ENCODE measurements at places on chromosomes 12 and 14. TPM values are rescaled to one million over a fixed set of nuclear protein-coding genes. Genes with fewer than 3 reads are reported as not detected.

DNA sequence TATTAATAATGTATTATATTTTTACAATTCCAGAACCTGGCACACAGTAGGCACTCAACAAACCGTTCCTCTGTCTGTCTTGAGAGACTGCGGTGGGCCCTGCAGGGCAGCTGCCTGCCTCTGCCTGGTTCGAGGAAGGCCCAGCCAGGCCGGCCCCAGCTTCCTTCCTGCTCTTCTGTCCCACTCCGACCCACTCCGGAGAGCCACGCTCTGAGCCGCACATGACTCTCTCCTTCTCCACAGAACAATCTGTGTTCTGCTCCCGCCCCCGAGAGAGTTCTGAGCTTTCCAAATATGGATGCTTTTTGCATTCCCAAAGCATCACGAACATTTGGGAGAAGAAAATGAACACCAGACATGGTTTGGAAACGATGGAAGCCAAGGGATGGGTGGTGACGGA lies 57.3 kb downstream of the TTC7B start:
- peak overlapping the region; percentile 33 for H3K4me3 ChIP-seq
- peak overlapping the region; percentile 80 for H3K27ac ChIP-seq
- H3K36me3 ChIP-seq = no peaks in the 10 kb centered on the region
- peaks cover 7% of the 10 kb centered on the region for H3K4me1 ChIP-seq
- no peaks in the 10 kb centered on the region for H3K27me3 ChIP-seq

- no peaks in the 10 kb centered on the region for H3K27me3 ChIP-seq
- peak; percentile 84 for DNase-seq
- H3K27ac ChIP-seq = peak overlapping the region; percentile 40
- peaks cover 16% of the 10 kb centered on the region for H3K4me1 ChIP-seq
- no peaks in the 10 kb centered on the region for H3K36me3 ChIP-seq
Observed at GRCh38 chr14:55123101-55123500, 6.0 kb upstream of the LGALS3 start.

DNA sequence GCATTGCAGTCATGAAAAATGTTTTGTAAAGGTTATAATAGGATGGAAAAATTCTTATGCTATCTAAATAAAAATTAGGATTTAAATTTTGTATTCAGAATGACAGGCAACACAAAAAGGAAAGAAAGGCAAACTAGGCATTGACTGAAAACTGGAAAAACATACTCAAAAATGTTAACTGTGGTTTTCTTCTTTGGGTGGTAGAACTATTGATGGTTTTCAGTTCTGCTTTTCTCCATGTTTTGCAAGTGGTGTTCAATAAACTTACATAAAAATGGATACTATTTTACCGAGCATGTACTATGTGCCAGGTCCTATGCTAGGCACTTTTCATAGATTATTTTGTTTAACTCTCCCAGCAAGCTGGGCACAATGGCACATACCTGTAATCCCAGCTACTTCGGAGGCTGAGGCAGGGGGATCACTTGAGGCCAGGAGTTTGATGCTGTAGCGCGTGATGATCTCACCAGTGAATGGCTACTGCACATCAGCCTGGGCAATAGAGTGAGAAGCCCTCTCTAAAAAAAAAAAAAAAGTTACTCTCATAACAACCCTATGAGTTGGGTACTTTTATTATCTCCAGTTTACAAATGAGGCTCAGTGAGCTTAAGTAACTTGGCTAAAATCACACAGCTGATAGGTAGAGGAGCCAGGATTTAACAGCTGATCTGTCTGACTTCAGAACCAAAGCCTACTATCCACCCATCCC lies 26.3 kb upstream of the TCP11L2 start:
- H3K27ac ChIP-seq = no peak overlapping the region
- peaks cover 10% of the 10 kb centered on the region for H3K27me3 ChIP-seq

- no peaks in the 10 kb centered on the region for H3K4me1 ChIP-seq
- H3K36me3 ChIP-seq = no peaks in the 10 kb centered on the region
- no peak overlapping the region for H3K4me3 ChIP-seq
- no peaks in the 10 kb centered on the region for H3K27me3 ChIP-seq
Observed at GRCh38 chr14:24866067-24866639, 183.8 kb downstream of the STXBP6 start.

DNA sequence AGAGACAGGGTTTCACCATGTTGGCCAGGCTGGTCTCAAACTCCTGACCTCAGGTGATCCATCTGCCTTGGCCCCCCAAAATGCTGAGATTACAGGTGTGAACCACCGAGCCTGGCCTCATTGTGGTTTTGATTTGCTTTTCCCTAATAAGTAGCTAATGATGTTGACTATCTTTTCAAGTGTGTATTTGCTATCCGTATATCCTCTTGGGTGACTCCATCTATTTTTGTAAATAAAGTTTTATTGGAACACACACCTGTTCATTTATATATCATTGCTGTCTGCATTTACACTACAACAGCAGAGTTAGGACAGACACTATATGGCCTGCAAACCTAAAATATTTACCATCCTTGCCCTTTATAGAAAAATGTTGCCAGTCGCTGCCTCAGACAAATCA lies 13.7 kb upstream of the HRK start:
- no peaks in the 10 kb centered on the region for H3K4me1 ChIP-seq
- no peaks in the 10 kb centered on the region for H3K36me3 ChIP-seq
- peaks cover 7% of the 10 kb centered on the region for H3K27me3 ChIP-seq
- no peak for DNase-seq
- H3K27ac ChIP-seq = no peak overlapping the region

FOXN4 gene
- total RNA-seq = not detected

- DNase-seq = no peak
- H3K27ac ChIP-seq = no peak overlapping the region
- H3K27me3 ChIP-seq = no peaks in the 10 kb centered on the region
- H3K4me3 ChIP-seq = peak overlapping the region; percentile 83
- H3K36me3 ChIP-seq = no peaks in the 10 kb centered on the region
- H3K4me1 ChIP-seq = peaks cover 4% of the 10 kb centered on the region
Observed at GRCh38 chr14:90814806-90815571, 1.2 kb downstream of the TTC7B start.

GRCh38 chr12:105843986-105844760 lies 294.6 kb downstream of the NUAK1 start:
- H3K4me1 ChIP-seq = no peaks in the 10 kb centered on the region
- H3K27me3 ChIP-seq = no peaks in the 10 kb centered on the region
- DNase-seq = peak; percentile 17
- H3K36me3 ChIP-seq = no peaks in the 10 kb centered on the region

DNA sequence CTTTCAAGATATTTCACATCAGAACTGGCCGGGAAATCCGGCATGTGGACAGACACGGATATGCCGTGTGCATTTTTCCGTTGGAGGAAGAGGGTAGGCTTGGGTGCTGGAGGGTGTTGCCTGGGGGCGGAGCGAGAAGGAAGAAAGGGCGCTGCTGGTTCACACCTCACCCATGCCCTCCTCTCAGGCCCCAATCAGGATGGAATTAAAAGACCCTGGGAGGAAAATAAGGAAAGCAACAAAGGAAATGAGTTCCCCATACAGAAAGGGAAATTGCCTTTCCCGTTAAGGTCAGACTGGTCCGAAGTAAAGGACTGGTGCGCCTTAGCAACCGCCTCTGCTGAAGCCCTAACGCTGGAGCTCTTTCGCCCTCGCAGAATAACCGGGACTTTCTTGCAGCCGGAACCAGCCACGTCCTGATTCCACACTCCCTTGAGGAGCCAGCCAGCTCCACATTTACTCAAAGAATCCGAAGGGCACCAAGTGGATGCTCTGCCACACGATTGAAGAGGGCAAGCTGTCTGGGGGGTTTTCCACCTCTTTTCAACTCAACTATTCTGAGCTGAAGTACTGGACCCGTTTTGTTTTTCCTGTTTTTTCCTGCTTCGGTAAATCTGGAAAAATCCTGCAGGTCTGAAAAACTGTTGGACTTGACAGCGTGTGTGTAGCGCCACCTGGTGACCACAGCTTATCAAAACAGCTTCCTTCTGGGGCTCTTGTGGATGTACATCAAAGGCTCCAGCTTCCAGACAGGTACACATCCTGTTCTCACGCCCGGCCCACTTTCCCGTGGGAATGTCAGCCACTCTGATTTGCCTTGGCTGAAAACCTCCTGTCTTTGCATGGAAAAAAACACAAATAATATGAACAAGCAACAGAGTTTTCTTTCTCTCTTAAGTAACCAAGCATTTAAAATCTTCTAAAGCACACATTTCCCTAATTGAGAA lies 37.6 kb upstream of the BCL2L14 start:
- H3K27me3 ChIP-seq = no peaks in the 10 kb centered on the region
- peak; percentile 80 for DNase-seq
- no peak overlapping the region for H3K27ac ChIP-seq
- H3K36me3 ChIP-seq = no peaks in the 10 kb centered on the region
- no peaks in the 10 kb centered on the region for H3K4me1 ChIP-seq

TIMM9 gene
- total RNA-seq = 29.3 TPM

DNA sequence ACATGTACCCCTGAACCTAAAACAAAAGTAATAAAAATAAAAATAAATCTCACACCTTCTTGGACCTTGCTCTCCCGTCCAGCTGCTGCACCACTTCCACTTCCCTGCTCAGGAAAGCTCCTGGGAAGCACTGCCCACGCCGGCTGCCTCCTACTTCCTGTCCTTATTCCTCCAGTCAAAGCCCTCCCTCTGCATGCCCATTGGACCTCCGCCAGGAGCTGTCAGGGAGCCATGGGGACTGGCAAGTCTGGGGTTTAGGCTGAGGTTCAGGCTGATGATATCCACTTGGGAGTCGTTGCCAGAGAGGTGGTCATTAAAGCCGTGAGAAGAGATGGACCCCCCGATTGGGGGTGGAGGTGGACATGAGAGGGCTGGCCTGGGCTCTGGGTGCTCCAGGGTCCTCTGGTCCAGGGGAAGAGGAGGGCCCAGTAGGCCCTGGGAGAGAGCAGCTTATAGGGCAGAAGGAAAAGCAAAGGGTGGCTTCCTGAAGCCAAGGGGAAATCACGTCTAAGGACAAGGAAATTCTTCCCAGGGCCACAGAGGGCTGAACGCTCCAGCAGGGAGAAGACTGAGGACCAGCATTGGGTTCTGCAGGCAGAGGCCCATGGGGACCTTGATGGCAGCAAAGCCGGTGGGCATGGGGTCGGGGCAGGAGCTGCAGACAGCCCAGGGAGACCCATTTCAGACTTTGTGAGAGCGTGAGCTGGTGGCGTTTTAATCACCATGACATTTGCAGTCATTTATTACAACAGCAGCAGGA lies 78.7 kb downstream of the FZD10 start:
- no peaks in the 10 kb centered on the region for H3K27me3 ChIP-seq
- no peak for DNase-seq
- H3K36me3 ChIP-seq = no peaks in the 10 kb centered on the region
- H3K4me3 ChIP-seq = no peak overlapping the region
- H3K4me1 ChIP-seq = no peaks in the 10 kb centered on the region

SIX6 gene
- total RNA-seq = not detected

- no peaks in the 10 kb centered on the region for H3K4me1 ChIP-seq
- H3K27me3 ChIP-seq = no peaks in the 10 kb centered on the region
- DNase-seq = no peak
- no peaks in the 10 kb centered on the region for H3K36me3 ChIP-seq
- H3K27ac ChIP-seq = no peak overlapping the region
Observed at GRCh38 chr12:95443459-95443858, 30.5 kb upstream of the METAP2 start.

- no peaks in the 10 kb centered on the region for H3K4me1 ChIP-seq
- no peak for DNase-seq
- H3K36me3 ChIP-seq = no peaks in the 10 kb centered on the region
- no peak overlapping the region for H3K27ac ChIP-seq
Observed at GRCh38 chr14:66140213-66140918, 345.8 kb upstream of the CCDC196 start.

DNA sequence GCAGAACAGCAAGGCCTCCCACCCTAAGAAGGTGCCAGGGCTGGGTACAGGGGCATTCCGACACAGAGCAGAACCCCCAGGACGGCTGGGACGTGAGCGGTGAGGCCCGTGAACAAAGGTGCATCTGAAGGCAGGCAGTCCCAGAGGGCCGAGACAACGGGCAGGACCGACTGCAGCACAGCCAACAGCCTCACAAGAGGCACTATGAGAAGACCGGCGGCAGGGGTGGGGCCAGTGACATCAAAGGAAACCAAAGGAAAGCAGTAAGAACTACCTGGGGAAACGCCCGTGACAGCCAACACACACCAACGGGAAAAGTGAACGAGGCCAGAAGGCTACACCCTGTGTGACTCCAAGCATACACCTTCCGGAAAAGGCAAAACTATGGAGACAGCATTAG lies 9.1 kb downstream of the BTBD6 start:
- DNase-seq = no peak
- H3K4me3 ChIP-seq = no peak overlapping the region
- peaks cover 2% of the 10 kb centered on the region for H3K4me1 ChIP-seq
- H3K27ac ChIP-seq = no peak overlapping the region
- H3K36me3 ChIP-seq = peaks cover 3% of the 10 kb centered on the region

KRT2 gene
- total RNA-seq = not detected

CYP27B1 gene
- under 0.01 TPM for total RNA-seq

DNA sequence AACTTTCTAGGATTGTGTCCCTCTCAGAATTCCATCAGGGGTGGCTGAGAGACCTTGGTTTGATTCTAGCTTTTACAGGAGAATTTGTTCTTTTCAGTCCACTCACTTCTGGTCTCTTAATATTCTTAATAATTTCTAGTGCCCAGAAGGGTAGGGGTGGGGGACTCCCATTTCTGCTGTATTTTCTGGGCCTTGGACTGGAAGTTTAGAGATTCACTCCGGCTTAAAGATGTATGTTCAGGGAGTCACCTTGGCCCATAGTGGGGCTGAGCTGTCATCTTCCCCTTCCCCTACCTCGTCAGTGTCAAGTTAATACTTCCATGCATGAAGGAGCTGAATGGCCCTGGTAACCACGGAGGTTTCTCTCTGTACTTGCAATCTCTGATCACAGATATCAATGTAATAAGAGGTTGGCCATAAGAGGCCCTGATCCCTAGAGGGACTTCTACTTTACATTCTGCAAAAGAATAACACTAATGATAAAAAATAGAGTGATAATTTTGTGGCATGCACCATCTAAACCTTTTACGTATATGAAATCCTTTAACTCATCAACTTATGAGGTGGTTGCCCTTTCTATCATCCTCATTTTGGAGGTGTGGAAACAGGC lies 6.7 kb downstream of the KRT81 start:
- no peak overlapping the region for H3K27ac ChIP-seq
- H3K36me3 ChIP-seq = no peaks in the 10 kb centered on the region
- H3K4me1 ChIP-seq = peaks cover 20% of the 10 kb centered on the region
- no peak overlapping the region for H3K4me3 ChIP-seq
- H3K27me3 ChIP-seq = no peaks in the 10 kb centered on the region

FAR2 gene
- total RNA-seq = 5.4 TPM

SCN8A gene
- total RNA-seq = 12.8 TPM

DNA sequence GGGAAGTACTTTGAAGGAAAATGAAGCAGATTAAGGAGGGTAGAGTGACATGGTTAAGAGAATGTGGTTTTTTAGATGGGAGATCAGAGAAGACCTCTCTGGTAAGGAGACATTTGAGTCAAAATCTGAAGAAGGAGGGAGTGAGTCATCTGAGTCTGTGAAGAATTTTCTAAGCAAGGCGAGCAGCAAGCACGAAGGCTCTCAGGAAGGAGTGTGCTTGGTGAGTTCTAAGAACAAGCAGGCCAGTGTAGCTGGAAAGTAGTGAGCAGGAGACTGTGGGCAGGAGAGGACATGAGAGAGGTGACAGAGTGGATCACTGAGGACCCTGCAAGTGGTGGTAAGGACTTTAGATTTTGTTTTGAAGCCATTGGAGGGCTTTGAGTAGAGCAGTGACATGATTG lies 76.3 kb upstream of the FUT8 start:
- DNase-seq = peak; percentile 41
- H3K4me1 ChIP-seq = peaks cover 26% of the 10 kb centered on the region
- H3K4me3 ChIP-seq = no peak overlapping the region
- H3K27me3 ChIP-seq = no peaks in the 10 kb centered on the region

GRCh38 chr12:56338308-56339157 lies at the start of gene IL23A:
TSS of gene IL23A (plus strand) at chr12:56338884. CDS start at chr12:56339045, 161 bp downstream.
- H3K4me1 ChIP-seq = peaks cover 4% of the 10 kb centered on the region
- DNase-seq = no peak
- no peak within 1 kb of the TSS for H3K4me3 ChIP-seq
- no peaks in the 10 kb centered on the region for H3K27me3 ChIP-seq
- no peak within 1 kb of the TSS for H3K27ac ChIP-seq
- H3K36me3 ChIP-seq = peaks cover 7% of the 10 kb centered on the region
